NCI-H2029 treated with DMSO at 0.1 percent for 48 hours (cell line): ENCODE measurements at places on chromosomes 3 and 15.
A peak's percentile ranks its signal among the peaks of the same experiment; 100 is the strongest.

- no peak for DNase-seq
These were observed 28.7 kb downstream of the ATRIP start for GRCh38 chr3:48475188-48475587.

DNA sequence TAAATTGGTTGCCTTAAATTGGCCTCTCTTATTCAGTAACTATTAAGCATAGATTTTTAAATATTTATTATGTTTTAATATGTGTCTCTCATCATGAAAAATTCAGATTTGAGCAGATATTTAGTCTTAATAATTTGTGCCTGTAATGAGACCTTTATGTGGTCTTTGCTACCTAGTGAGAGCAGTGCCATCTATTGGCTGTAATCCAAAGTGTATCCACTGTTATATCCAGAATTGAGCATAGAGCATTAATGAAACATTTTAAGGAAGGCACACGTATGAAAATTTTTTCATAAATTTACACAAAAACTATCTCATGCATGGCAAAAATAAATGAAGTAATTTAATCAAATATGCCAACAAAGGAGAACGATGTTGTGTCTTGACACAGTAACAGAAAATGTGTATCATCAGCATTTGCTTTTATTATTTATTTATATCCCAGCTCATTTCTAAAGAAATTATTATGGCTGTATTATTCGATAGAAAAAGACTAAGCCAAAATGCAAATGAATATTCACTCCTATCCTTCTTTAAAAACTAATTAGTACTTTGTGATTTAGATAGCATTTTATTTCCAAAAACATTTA is 203.5 kb downstream of the RSRC1 start:
- peak; percentile 52 for DNase-seq

- no peak for DNase-seq
These were observed 42.3 kb downstream of the DLG1 start for GRCh38 chr3:197256104-197256503.

DNA sequence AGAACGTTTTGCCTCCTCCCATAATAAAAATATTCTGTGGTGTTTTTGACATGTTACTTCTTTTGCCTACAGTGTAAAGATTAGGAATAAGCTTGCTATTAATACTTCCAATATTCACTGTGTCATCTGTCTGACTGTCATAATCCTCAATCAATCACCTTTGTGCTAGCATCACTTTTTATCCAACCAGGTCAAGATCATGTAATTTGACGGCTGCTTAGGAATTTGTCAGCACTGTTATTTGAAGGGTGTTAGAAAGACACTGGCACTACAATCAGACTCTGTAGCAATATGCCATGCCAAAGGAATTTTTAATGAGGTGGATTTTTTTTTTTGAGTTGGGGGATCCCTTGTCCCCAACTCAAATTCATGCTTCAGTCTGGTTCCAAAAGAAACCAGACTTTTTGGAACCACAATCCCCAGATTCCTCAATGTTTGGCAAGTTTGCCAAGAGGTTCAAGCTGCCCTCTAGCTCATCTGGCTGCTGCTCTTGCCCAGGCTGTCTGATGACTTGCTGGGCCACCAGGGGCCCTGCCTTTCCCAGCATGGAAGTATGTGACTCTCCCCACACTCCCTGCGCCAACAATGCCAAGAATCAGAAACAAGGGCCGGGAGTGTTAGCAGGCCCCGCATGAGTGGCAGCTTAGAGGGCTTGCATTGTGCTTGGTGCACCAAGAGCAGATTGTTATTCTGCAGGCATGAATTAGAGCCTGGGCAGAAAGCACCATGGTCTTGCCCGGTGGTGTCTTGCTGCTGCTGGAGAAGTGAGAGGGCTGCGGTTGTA is 58.6 kb upstream of the TSC22D2 start:
- DNase-seq = no peak

GRCh38 chr3:54931182-54931581 is 3.3 kb upstream of the LRTM1 start:
- no peak for DNase-seq

GRCh38 chr15:20345401-20345958 is 196.1 kb downstream of the GOLGA6L6 start:
- DNase-seq = no peak

DNA sequence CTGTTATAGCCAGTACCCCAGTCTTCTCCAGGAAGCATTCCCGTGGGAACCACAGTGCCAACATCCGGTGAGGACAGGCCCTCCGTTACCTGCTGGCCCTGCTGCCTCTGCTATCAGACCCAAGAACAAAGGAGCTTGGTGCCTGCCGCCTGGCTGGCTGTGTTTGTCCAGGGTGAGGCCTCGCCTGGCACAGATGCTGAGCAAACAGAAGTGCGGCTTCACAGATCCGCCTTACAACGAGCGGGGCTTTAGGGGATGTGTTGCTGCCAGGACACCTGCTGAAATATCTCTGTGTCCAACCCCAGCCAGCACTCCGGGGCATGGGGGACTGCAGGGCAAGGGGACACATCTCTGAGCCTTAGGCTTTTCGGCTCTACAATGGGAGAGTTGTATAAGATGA is 2.2 kb upstream of the EPHB3 start:
- DNase-seq = peak; percentile 72

DNA sequence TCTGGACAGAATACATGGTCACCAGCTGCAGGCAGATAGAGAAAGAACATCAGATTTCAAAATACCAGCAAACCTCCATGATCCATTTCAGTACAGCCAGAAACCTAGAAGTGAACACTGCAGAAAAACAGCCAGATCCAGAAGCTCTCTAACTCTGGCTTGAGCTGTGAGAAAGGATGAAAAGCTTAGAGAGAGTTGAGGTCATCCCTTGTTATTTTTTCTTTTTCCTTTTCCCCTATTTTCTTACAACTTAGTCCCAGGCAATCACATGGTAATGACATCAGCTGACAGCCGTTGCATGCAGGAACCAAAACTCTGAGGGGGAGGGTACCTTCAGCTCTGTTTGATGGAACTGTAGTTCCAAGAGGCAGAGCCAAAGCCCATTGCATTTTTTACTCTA is 113.2 kb downstream of the TCF12 start:
- DNase-seq = no peak

- DNase-seq = no peak
These were observed 14.9 kb upstream of the ALCAM start for GRCh38 chr3:105351821-105352220.

DNA sequence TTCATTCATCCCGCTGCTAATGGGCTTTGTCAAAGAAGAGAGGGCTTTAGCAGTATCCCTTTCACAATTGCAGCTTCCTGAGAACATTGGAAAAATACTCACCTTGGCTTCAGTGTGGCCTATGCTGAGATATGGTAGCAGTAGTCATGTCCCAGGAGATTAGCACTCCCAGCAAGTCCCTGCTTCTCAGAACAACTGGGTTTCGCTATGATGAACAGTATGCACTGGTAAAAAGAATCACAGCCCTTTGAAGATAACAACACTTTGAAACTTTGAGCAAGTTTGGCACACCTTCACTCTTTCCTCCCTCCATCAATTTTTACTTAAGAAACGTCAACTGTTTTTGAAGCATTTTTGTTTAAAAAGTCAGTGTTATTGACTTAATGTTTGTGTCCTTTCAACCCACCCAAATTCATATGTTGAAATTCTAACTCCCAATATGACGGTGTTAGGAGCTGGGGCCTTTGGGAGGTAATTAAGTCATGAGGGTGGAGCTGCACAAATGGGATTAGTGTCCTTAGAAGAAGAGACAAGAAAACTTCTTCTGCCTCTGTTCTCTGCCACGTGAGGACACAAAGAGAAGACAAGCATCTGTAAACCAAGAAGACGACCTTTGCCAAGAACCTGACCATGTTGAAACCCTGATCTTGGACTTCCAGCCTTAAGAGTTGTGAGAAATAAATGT is 17.8 kb upstream of the PLSCR4 start:
- no peak for DNase-seq

GRCh38 chr15:45187894-45188830 is at the start of gene SHF:
Gene SHF, minus strand, starts transcription at chr15:45187966. Its CDS starts 15 bp downstream, at chr15:45187951.
- DNase-seq = no peak

DNA sequence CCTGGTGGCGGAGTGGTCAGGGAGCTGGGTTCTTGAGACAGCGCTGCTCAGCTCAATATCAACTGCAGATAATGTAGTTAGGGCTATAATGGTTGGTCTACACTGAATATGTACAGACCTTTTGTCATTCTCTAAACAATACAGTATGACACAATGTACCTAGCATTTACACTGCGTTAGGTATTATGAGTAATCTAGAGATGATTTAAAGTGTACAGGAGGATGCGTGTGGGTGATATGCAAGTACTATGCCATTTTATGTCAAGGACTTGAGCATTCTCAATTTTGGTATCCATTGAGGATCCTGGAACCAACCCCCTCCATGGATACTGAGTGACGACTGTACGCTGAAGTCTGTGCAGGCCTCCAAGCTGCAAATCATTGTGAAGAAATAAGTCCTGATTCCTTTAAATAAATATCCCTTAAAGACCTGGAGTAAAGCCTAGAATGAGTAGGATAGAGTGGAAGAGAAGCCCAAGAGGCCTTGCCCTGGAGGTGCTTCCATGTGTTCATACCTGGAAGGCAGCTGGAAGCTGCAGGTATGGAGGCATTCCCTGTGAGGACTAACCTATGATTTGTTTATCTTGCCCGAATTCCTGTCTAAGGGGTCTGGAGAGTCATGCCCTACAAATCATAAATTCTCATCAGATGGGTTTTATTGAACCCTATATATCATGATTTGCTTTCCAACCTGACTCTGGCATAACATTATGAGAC is 15.7 kb upstream of the RTP1 start:
- no peak for DNase-seq

DNA sequence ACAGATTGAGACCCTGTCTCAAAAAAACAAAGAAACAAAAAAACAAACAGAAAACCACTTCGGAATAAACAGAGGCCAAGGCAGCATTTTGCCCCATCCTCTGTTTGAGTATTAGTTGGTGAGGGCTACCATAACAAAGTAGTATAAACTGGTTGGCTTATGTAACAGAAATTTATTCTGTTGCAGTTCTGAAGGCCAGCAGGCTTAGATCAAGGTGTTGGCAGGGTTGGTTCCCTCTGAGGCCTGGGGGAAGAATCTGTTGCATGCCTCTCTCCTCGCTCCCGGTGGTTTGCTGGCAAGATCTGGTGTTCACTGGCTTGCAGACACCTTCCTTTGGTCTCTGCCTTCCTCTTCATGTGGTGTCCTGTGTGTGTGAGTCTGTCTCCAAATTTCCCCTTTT is 261.6 kb downstream of the PDZRN3 start:
- DNase-seq = no peak

DNA sequence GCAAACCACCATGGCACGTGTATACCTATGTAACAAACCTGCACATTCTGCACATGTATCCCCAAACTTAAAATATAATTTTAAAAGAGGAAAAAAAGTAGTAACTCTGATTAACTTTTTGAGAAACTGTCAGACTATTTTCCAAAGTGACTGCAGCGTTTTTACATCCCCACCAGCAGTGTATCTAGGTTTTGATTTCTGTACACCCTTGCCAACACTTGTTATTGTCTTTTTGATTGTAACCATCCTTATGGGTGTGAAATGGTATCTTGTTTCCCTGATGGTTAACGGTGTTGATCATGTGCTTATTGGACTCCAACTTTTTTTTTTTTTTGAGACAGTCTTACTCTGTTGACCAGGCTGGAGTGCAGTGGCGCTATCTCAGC is 23.0 kb upstream of the ALPK3 start:
- no peak for DNase-seq

DNA sequence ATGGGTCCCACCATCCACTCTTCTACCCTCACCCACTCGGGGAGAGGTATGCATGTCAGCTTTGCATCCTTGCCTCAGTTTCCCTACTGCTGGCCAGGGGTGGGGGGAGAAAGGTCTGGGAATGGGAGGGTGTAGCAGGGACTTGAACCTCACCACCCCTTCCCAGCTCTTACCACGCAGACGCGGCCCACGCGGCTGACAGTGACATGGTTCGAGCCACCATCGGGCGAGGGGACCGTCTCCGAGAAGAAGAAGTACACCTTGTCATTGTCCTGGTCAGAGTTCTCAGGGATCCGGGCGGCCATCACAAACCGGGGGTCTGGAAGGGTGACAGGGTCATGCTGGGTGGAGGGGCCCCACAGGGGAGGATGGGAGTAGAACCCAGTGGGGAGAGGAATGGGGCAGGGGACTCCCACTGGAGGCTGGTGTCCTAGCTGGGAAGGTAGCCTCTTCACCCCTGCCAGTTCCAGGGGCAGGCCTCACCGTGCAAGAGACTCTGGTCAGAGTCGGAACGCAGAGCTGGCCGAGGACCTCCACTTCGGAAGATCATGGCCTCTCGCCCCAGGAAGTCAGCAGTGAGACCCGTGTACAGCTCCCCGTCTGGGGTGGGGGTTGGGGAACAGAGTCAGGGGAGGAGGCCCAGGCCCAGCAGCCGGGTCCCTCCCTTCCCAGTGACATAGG is 3.7 kb downstream of the SEMA3G start:
- no peak for DNase-seq

DNA sequence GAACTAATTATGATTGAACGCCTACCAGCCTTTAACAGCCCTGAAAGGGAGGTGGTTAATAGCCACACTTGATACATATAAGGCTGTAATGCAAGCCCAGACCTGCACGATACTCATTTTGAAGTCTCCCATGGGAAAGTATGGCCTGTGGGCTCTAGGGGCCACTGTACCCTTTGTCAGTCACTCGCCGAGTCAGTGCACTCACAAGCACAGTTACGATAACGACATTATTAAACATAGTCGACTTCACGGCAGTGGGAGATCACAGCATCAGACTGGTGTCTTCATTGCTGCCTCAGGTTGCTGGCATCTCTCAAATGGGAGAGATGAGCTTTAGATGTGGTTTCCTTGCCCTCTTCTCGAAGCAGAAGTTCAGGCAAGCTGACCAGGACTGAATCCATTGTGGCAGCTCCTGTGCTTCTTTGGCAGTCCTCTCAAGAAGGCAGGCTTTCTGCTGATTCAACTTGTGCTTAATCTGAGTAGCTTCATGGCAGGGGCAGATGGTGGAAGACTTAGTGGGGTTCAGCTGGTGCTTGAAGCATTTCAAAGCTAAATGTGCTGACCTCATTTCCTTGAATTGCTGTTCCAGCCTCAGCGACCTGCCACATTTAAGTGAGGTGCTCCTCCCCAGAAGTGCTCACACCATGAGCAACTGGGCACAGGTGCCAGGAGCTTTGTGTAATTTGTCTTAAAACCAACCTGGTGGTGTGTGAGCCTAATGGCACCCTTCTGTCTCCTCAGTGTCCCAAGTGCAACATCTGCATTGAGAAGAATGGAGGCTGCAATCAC is 15.8 kb upstream of the P4HTM start:
- no peak for DNase-seq

DNA sequence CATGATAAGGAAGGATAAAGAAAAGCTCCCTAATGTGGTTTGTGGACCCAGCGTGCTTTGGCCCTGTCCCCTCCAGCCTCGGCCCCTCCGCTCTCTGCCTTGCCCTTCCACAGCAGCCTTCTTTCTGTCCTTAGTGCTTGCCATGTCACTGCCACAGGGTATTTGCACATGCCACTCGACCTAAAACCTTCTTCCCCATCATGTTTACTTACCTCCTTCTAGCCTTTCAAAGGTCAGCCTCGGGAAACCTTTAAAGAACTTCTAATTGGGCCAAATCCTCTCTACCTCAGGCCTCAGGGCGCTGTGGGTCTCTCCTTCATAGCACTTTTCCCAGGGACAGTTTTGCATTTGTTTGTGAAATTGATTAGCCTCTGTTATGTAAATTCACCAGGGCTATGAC is 73.0 kb downstream of the SCN11A start:
- DNase-seq = no peak

GRCh38 chr15:33371159-33371558 is 60.4 kb downstream of the RYR3 start:
- no peak for DNase-seq
